ENCODE measurements at places on chromosomes 5 and 9.
A peak's percentile ranks its signal among the peaks of the same experiment; 100 is the strongest.

GRCh38 chr9:125436613-125437443 is 175.2 kb downstream of the GAPVD1 start:
- H3K27me3 ChIP-seq, result no peaks in the 10 kb centered on the region
- no peak overlapping the region for H3K27ac ChIP-seq
- DNase-seq, result no peak
- no peaks in the 10 kb centered on the region for H3K36me3 ChIP-seq

- H3K27ac ChIP-seq, result no peak overlapping the region
- peaks cover 11% of the 10 kb centered on the region for H3K4me1 ChIP-seq
- H3K36me3 ChIP-seq, result peaks cover 2% of the 10 kb centered on the region
- no peak overlapping the region for H3K4me3 ChIP-seq
- DNase-seq, result no peak
Observed at GRCh38 chr5:126414874-126415502, 8.2 kb upstream of the GRAMD2B start.

DNA sequence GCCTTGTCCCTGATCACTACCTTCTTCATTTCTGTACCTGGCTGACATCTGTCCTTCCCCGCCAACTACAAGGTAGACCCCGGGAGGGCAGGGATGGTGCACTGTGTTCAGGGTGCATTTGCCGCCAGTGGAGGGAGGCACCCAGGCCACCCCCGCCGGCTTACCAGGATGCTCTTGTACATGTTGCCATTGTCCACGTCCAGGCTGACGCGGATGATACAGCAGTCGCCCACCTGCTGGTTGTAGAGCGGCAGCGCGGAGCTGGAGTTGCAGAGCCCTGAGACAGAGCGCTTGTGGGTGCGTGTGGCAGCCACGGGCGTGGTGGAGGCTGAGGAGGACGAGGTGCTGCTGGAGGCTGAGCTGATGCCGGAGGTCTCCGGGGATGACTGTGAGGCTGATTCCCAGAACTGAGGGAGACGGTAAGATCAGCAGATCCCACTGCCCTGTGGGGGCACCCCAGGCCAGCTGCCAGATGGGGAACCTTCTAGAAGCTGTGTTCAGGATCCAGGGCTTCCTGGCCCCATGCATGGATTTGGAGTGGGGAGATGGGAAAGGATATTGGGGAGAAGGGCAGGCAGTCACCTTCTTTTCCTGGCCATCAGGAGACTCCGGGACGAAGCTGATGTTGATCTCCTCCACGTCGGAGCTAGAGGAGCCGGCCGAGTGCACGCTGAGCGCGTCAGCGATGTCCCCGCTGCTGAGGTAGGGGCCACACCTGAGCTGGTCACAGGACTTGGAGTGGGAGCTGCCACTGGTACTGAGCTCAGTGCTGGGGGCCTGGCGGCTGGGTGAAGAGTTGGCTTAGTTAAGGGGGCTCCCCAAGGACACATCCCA is 19.5 kb downstream of the RALGDS start:
- H3K36me3 ChIP-seq, result peaks cover 65% of the 10 kb centered on the region
- peaks cover 2% of the 10 kb centered on the region for H3K4me1 ChIP-seq
- DNase-seq, result no peak
- H3K4me3 ChIP-seq, result no peak overlapping the region

DNA sequence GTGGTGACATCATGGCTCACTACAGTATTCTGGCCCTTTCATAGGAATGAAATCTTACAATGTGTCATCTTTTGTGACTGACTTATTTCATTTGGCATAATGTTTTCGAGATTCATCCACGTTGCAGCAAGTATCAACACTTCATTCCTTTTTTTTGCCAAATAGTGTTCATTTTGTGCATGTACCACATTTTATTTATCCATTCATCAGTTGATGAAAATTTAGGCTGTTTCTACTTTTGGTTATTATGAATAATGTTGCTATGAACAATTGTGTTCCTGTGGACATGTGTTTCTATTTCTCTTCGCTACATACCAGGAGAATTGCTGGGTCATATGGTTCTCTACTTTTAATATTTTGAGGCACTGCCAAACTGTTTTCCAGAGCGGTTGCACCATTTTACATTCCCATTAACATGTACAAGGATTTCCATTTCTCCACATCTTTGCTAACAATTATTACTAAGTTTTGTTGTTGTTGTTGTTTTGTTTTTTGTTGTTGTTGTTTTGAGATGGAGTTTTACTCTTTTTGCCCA is 43.5 kb downstream of the RMI1 start:
- H3K27ac ChIP-seq, result no peak overlapping the region
- H3K4me3 ChIP-seq, result no peak overlapping the region
- peaks cover 11% of the 10 kb centered on the region for H3K27me3 ChIP-seq
- DNase-seq, result no peak
- H3K36me3 ChIP-seq, result no peaks in the 10 kb centered on the region
- H3K4me1 ChIP-seq, result no peaks in the 10 kb centered on the region

DNA sequence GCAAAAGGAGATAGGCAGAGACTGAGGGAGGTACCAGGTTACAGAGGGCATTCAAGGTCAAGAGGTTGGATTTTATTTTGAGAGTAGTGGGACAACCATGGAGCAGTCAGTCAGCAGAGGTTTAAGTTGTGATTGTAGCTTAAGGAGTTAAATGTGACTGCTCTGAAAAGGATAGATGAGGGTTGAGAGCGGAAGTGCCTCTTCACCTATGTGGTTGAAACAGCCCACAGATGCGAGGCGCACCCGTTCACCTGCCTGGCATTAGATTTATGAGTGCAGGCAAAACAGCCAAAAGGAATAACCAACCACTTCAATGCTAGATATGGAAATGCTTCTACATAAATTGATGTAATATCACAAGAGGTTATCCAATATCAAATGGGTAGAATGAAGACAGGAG is 8.4 kb downstream of the ZNF474 start:
- H3K36me3 ChIP-seq, result no peaks in the 10 kb centered on the region
- H3K4me1 ChIP-seq, result peaks cover 11% of the 10 kb centered on the region
- no peaks in the 10 kb centered on the region for H3K27me3 ChIP-seq
- H3K4me3 ChIP-seq, result no peak overlapping the region
- peak; percentile 41 for DNase-seq
- H3K27ac ChIP-seq, result no peak overlapping the region

- H3K4me1 ChIP-seq, result no peaks in the 10 kb centered on the region
- no peak overlapping the region for H3K4me3 ChIP-seq
- H3K27me3 ChIP-seq, result peaks cover 2% of the 10 kb centered on the region
- DNase-seq, result no peak
- H3K36me3 ChIP-seq, result no peaks in the 10 kb centered on the region
Observed at GRCh38 chr9:83197591-83197990, 134.6 kb upstream of the RASEF start.

GRCh38 chr9:121447321-121447834 is 52.3 kb downstream of the GGTA1 start:
- peaks cover 11% of the 10 kb centered on the region for H3K4me1 ChIP-seq
- H3K27ac ChIP-seq, result no peak overlapping the region
- no peak for DNase-seq
- H3K27me3 ChIP-seq, result peaks cover 45% of the 10 kb centered on the region

DNA sequence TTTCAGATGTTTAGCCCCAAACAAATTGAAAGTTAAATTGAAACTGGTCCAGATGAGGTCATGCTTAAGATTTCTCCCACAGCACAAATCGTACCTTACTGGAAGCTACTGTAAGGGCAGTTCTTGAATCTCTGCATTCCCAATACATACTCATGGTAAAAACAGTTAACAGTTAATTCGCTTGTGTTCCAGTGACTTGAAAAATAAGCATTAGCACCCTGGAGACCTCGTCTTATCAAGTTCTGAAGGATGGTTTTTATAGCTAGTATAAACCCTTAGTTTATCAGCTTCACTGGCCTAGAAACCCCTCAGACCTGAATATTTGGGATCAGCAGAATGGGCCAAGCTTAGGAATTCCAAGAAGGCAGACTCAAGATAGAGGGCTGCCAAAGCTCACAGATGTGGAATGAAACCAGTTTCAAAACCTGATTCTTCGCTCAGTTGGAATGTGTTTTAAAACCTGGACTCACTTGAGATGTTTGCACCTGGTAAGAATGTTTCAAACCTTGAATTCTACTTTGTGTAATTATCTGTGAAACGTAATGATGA is 103.6 kb downstream of the C9orf152 start:
- H3K27ac ChIP-seq, result no peak overlapping the region
- H3K36me3 ChIP-seq, result peaks cover 4% of the 10 kb centered on the region
- H3K4me3 ChIP-seq, result no peak overlapping the region
- no peaks in the 10 kb centered on the region for H3K27me3 ChIP-seq

DNA sequence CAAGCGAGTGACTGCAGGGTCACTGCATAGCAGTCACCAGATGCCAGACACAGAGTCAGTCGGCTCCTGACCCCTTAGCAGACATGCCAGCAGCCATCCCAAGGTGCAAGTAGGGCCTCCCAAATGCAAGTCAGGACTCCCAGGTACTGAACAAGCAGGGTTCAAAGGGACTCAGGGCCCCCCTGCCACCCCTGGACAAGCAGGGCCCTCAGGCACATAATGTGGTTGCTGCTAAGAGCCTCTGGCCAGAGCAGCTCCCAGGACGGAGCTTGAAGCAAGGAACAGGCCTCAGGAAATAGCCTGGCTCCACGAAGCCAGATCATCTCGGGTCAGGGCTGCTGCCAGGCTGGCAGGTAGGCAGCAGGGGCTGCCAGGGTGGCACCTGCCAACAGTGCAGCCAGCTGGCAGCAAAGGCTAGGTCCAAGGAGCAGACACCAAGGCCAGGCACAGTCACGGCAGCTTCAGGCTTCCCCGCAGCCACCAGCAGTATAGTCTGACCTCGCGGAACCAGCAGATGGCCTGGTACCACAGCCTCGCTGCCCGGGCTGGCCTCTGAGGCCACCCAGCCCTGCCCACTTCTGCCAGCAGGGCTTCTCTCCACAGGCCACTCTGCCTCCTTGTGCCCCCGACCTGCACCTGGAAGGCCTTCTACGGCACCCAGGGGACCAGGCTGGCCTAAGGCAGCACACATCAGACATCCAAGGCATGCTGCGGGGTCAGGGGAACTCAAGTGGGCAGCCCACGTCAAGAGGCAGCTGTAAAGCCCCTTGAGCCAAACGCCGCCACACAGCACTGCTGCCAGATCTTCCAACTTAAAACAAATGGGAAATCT is 7.4 kb downstream of the EEIG1 start:
- peak overlapping the region; percentile 94 for H3K27ac ChIP-seq
- peaks cover 95% of the 10 kb centered on the region for H3K36me3 ChIP-seq
- H3K4me3 ChIP-seq, result peak overlapping the region; percentile 98
- DNase-seq, result no peak

GRCh38 chr9:86128235-86128822 is 29.0 kb upstream of the GOLM1 start:
- no peak overlapping the region for H3K4me3 ChIP-seq
- H3K4me1 ChIP-seq, result no peaks in the 10 kb centered on the region
- DNase-seq, result no peak
- no peak overlapping the region for H3K27ac ChIP-seq
- H3K27me3 ChIP-seq, result peaks cover 2% of the 10 kb centered on the region

DNA sequence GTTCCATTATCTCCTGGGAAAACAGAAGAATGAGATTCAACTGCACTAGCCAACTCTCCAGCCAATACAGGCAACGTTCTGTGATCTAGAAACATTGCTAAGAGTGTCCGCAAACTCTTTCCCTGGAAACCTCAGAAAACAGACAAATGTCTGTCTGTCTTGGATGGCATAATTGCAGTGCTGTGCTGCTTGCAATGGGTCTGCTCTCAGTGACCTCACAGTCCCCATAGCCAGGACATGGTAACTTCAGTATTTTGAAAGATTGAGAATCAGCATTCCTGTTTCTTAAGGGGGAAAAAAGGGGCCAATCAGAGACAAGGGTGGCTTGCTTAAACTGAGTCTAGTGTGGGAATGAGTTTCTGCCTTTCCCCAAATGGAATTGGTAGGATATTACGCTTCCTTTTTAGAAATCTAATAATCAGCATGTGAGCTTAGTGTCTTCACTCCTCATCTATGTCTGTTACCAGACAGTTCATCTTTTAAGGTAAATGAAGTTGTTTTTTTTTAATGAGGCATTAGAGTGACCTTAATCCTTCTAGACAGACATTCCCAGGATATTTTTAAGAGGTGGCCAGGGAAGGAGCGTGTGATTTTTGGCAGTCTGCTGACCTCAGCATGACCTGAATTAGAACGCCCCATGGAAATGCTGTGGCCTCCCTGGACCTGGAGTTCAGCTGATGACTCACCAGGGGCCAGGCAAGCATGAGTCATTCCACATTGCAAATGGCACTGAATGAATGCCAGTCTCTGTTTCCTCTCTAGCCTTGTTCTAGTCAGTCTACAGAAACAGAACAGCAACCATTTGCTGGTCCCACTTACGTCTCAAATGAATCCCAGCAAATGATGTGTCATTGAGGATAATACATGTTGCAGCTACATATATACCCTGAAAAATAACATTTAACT is 210.2 kb upstream of the ACTBL2 start:
- no peaks in the 10 kb centered on the region for H3K4me1 ChIP-seq
- H3K36me3 ChIP-seq, result no peaks in the 10 kb centered on the region
- H3K27ac ChIP-seq, result no peak overlapping the region
- no peak overlapping the region for H3K4me3 ChIP-seq
- H3K27me3 ChIP-seq, result no peaks in the 10 kb centered on the region

- H3K27ac ChIP-seq, result no peak overlapping the region
- no peak overlapping the region for H3K4me3 ChIP-seq
- H3K27me3 ChIP-seq, result peaks cover 65% of the 10 kb centered on the region
- peaks cover 17% of the 10 kb centered on the region for H3K4me1 ChIP-seq
- H3K36me3 ChIP-seq, result no peaks in the 10 kb centered on the region
Observed at GRCh38 chr5:112415552-112415951, 3.5 kb downstream of the EPB41L4A start.

GRCh38 chr9:98846081-98846480 is 38.6 kb downstream of the GALNT12 start:
- H3K4me1 ChIP-seq, result no peaks in the 10 kb centered on the region
- no peak for DNase-seq
- no peak overlapping the region for H3K4me3 ChIP-seq
- no peaks in the 10 kb centered on the region for H3K27me3 ChIP-seq
- H3K36me3 ChIP-seq, result peaks cover under 1% of the 10 kb centered on the region
- no peak overlapping the region for H3K27ac ChIP-seq

DNA sequence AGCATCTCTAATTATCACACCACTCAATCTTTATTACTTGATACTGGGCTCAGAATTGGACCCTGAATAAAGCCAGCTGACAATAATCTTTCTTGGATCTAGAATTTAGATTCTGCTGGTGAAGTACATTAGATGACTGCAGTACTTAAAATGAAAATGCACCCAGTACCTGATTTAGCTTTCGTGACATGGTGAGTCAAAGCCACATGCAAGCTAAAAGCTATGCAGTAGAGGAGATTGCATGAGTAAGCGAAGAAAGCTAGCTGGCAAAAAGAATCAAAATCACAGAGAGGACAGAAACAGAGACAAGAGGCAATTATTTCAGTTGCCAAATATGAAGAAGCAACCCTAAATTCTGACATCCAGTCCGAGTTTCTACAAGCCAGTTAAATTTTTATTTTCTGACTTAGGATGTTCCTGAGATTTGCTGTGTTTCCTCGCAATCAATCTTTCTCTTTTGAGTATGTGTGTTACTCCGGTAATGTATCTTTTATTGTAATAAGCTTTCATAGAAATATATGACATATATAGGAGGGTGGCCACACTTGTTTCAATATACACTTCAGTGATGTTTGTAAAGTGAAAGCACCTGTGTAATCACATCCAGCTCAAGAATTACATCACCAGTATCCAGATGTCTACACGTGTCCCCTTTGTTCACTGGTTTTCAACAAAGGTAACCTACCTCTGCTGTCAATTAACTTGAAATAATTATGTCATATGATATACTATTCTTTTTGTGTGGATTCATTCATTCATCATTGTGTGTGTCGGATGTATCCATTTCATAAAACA is 101.7 kb downstream of the CDH18 start:
- no peak overlapping the region for H3K27ac ChIP-seq
- no peaks in the 10 kb centered on the region for H3K27me3 ChIP-seq
- H3K36me3 ChIP-seq, result no peaks in the 10 kb centered on the region
- DNase-seq, result no peak
- no peaks in the 10 kb centered on the region for H3K4me1 ChIP-seq

GRCh38 chr5:90909101-90909503 is 350.5 kb downstream of the ADGRV1 start:
- H3K4me3 ChIP-seq, result no peak overlapping the region
- H3K4me1 ChIP-seq, result no peaks in the 10 kb centered on the region
- DNase-seq, result no peak
- H3K27me3 ChIP-seq, result peaks cover 14% of the 10 kb centered on the region
- no peaks in the 10 kb centered on the region for H3K36me3 ChIP-seq

Measured in activated CD4-positive, alpha-beta T cell treated with anti-CD3 and anti-CD28 coated beads, Interleukin-2, amount 10 ng/mL, durations not matched to agents 7 days and 5 days (primary cell).